ENCODE measurements at places on chromosomes 2 and 18. TPM values are rescaled to one million over a fixed set of nuclear protein-coding genes. Genes with fewer than 3 reads are reported as not detected.

DNA sequence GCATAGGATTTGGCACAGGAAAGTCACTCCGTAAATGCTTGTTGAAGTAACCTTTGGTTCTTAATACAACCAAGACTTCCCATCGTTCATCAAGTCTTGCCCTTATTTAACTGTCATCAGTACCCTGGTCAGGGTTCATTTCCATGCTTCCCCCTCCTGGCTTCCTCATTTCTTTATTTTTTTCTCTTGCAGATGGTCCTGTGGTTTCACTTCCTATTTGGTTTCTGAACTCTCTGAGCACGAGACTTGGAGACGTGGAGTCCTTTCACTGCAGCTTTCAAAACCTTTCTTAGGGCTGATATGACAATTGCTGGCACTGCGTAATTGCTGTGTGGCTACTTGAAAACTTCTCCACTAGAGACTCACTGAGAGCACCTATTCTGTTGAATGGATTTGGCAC lies 59.9 kb upstream of the PID1 start:
- no peak for DNase-seq

DNA sequence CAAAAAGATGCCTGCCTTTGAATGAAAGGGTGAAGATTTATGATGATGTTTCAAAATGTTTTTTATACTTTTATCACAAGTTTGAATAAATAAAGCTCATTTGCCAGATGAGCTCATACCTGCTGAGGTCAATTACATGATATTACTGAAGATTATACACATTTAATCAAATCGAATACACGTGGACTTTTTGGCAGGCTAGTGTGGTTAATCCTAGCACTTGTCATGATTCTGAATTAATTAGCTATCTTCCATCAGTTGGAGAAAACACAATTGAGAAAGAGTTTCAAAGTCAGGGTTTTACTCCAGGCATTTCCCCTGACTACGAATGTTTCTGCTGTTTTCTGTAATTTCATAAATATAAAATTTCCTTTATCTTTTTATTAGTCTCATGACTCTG lies 54.4 kb downstream of the LRPPRC start:
- no peak for DNase-seq

- no peak for DNase-seq
Observed at GRCh38 chr2:233976087-233976486, 58.9 kb downstream of the TRPM8 start.

DNA sequence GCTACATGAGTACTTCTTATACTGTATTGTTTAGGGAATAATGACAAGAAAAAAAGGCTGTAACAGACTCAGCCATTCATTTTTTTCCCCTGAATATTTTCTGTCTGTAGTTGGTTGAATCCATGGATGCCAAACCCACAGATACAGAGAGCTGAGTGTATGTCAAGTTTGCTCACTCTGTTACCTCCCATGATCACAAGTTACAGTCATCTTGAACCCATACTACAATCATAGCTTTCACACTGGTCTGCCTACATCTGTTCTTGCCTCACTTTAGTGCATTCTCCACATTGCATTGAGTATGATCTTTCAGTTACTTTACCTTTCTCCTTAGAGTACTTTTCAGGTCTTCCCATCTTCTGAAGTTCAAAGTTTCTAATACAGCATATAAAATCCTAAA lies 94.0 kb downstream of the BIRC6 start:
- DNase-seq = no peak

DNA sequence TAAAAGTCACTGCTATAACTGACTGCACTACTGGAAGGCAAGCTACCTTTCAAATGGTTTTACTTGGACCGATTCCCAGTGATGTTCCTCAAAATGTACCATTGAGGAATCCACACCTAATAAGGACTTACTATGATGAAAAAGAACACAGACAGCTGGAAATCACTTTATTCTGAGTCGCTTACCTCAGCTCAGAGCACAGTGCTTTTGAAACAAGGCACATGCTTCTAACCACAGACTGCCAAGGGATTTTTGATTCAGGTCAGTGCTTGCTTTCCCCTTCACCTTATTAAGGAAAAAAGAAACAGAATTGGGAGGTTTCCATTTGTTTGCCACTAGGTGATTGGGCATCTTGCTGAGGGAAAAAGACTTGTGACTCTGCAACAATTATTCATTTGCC lies 707.5 kb upstream of the FSHR start:
- DNase-seq = no peak

DNA sequence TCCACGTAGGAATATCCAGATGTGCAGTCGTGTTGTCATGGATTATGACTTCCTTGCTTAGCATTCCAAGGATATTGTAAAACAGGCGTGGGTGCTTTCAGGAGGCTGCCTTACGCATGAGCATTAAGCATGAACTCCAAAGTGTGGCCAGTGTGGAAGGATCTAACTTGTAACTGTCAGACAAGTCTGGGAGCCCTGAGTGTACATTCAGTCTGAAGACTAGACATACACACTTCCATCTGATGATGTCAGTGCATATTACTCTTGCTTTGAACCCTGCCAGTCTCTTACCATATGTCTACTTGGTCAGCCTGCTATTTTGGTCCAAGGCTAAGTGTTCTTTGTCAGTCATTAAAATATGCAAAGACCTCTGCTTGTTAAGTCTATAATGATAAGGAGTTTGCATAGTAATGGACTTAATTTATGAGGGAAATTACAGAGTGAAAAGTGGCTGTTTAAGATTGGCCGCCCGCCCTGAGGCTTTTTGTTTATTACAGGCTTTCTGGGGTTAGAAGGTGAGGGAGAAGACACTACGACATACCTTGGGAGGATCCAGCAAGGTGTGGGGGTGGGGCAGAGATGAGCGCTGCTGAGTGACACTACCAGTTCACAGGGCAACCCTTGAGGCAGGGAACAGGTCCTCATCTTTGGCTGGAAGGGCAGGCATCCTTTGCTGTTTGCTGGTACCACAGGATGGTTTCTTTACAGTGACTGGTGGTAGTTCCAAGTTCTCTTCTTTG lies 48.3 kb downstream of the CABLES1 start:
- DNase-seq = no peak

DNA sequence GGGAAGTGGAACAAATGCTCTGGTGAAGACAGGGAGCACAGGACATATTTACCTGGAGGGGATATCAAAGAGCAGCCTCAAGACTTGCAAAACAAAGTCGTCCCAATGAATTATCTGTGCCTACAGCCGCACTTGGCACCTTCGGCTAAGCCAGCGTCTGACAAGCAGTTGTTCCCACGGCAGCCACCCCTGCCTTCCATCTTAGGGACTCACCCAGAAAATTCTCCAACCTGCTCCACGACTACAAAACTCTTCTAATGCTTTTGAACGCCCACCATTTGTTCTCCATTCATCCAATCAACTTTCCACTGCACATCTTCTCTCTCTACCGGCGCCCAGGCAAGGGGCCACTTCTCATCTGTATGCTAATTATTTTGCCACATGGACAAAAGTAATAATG lies 7.0 kb downstream of the MYT1L start:
- no peak for DNase-seq

DNA sequence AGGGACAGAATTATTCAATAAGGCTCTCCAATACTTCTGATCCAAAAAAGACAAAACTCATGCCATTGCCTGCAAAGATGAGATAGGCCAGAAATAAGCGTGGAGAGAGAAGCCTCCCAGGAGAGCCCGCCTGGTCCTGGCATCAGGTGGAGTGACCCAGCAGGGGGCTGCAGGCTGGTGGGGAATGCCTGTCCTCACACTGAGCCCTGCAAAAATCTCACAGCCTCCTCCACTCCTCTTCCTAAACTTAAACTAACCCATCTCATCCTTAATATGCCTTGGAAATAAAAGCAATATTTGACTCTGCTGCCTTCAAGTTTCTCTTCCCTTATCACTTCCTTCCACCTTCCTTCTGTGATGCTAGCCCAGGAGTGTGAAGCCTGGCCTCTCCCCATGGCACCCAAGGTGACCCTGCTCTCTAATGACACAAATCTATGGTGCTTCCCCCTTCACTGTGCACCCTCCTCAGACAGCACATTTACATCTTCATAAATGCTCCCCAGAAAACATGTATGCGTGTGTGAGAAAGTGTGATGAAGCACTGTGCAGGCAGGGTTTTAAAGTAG lies 218.4 kb downstream of the ANAPC1 start:
- DNase-seq = no peak

DNA sequence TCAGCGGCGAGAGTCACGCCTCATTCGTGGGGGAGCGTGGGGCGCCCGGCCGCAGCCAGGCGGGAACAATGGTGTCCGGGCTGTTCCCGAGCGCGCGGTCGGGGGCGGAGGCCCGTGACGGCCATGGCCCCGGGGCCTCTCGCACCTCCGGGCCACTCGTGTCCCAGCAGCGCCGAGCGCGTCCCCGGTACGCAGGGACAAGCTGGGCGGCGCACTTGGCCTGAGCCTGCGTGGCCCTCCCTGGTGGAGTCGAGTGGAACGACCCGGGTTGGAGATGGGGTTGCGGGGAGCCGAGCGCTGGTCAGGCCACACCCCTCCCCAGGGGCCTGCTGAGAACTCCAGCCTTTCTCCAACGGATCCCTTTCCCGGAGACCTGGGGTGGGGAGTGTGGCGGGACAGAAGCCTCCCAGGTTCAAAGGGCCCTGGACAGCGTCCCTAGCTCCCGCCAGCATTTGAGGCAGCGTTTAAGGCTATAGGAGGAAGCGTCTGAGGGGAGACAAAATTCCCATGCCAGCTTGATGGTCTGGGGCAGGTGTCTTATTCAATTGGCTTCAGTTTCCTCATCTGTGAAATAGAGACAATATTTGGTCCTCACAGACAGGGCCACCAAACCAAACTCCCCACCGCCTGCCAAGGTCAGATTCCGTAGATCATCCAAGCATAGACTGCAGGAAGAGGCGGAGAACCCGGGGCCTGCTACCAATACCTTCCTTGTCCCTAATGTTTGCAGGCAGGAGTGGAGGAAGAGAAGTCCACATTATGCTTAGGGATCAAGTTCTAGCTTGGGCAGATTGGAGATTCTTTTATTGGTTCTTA lies 553 bp downstream of the CNDP2 start:
- peak; percentile 82 for DNase-seq

Gene RFX8
- 0.50 TPM for polyA plus RNA-seq

Gene GBX2
- polyA plus RNA-seq = 0.15 TPM

Gene GAL3ST2
- not detected for polyA plus RNA-seq

Gene ICA1L
- polyA plus RNA-seq = 2.1 TPM

Gene SLC19A3
- polyA plus RNA-seq = 0.40 TPM
